Fibroblast of skin of abdomen (primary cell): ENCODE measurements at places on chromosomes 12 and 14.

GRCh38 chr12:70646850-70647249 lies 9.6 kb upstream of the PTPRB start:
- peak; percentile 90 for DNase-seq

DNA sequence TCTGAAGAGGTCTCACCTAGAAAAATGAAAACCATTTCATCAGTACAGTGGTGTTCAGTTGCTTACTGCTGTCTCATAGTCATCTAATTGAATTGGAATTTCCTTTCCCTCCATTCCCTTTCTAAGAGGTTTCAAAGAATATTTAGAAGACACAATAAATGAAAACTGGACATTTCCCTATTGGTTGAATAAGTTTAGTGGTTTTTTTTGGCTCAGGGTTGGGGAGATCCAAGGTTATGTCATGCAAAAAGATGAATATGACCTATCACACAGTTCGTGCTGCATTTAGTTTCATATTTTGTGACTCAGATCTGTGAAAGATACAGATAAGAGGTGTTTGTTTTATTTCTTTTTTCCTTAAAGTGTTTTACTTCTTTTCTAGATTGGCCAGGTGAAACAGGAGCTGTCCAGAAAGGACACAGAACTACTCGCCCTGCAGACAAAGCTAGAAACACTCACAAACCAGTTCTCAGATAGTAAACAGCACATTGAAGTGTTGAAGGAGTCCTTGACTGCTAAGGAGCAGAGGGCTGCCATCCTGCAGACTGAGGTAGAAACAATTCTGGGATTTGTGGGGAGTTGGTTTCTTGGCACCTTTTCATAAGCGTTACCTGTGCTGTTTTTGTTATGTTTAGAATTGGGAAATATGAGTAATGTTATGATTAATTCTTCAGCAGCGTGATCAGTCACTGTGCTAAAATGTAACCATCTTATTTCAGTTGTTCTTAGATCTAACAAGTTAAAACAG lies 124.6 kb downstream of the ERC1 start:
- DNase-seq, result peak; percentile 76

DNA sequence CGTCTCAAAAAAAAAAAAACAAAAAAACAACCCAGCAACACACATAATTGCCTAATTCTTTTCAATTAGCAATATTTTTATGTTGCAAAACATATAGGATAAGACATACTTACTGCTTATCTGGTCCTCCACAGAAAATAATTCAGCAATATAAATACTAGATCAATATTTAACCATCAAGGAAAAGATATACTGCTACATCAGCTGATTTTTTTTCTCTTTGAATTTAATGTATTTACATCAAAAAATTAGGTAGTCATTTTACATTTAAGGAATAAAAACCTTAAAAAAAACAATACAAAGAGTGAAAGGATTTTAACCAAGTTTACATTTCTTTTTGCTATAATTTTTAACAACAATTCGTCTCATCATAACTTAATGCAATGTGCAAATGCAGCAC lies 28.1 kb downstream of the SPTSSA start:
- no peak for DNase-seq

DNA sequence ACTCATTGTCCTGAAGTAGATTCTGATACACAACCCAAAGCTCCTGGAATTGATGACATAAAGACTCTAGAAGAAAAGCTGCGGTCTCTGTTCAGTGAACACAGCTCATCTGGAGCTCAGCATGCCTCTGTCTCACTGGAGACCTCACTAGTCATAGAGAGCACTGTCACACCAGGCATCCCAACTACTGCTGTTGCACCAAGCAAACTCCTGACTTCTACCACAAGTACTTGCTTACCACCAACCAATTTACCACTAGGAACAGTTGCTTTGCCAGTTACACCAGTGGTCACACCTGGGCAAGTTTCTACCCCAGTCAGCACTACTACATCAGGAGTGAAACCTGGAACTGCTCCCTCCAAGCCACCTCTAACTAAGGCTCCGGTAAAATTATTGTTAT lies 63.8 kb downstream of the RAD52 start:
- DNase-seq, result no peak

- no peak for DNase-seq
These were observed 741.8 kb downstream of the TMEM121 start for GRCh38 chr14:106268013-106268727.

GRCh38 chr12:54616933-54617680 lies 17.6 kb downstream of the LACRT start:
- no peak for DNase-seq

DNA sequence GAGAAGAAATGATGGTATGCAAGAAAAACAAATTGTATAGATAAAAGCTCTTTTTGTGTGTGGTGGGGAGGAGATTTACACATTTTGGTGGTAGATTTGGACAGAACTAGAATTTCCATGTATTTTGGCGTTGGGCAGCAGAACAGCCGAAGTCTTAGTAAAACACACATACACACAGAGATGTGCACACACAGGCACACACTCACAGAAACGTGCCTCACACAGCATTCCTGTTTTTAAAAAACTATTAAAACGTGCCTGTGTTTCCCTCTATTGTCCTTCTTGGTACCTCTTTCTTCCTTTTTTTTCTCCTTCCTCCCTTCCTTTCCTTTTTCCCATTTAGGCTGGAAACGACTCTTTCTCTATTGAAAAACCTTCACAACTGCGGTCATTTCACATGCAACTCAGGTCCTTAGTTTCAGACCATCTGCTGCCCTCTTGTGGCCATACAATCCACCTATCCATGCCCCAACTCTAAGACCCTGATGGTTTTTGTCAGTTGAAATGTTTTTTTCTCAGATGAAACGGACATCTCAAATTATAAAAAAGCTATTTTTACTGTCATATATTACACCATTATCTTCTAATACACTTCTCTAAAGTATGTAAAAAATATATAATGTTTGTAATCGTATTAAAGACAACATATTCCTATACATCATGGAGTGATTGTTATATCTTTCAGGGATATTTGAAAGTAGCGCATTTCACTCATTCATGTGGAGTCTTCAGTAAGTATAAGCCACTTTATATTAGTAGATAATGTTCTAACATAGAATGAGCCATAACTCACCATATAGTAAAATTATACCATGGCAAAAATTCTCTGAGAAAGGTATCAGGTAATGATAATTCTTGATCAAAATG lies 386.7 kb upstream of the NOVA1 start:
- DNase-seq, result peak; percentile 59

DNA sequence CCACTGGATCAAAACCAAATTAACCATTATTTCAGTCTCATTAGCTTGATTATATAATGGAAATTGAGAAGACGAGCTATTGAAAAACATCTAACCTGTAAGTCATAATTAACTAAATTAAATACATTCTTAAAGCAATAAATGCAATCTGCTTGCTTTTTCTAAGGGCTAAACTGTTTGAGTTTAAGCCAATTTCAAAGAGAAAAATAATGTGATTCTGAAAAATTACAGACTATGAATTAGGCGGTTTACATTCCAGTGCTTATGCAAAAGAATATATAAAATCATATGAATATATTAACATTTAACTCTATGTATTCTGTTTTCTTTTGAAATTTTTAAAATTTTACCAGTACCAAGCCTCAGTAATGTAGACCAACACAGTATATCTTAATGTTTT lies 1349.4 kb downstream of the FSCB start:
- DNase-seq, result no peak

- DNase-seq, result no peak
These were observed 186.3 kb upstream of the CLEC14A start for GRCh38 chr14:38442208-38442607.

- peak; percentile 85 for DNase-seq
These were observed 22.4 kb downstream of the MAPK1IP1L start for GRCh38 chr14:55073856-55074255.

- DNase-seq, result no peak
These were observed 84.3 kb downstream of the EGLN3 start for GRCh38 chr14:33866425-33867088.

DNA sequence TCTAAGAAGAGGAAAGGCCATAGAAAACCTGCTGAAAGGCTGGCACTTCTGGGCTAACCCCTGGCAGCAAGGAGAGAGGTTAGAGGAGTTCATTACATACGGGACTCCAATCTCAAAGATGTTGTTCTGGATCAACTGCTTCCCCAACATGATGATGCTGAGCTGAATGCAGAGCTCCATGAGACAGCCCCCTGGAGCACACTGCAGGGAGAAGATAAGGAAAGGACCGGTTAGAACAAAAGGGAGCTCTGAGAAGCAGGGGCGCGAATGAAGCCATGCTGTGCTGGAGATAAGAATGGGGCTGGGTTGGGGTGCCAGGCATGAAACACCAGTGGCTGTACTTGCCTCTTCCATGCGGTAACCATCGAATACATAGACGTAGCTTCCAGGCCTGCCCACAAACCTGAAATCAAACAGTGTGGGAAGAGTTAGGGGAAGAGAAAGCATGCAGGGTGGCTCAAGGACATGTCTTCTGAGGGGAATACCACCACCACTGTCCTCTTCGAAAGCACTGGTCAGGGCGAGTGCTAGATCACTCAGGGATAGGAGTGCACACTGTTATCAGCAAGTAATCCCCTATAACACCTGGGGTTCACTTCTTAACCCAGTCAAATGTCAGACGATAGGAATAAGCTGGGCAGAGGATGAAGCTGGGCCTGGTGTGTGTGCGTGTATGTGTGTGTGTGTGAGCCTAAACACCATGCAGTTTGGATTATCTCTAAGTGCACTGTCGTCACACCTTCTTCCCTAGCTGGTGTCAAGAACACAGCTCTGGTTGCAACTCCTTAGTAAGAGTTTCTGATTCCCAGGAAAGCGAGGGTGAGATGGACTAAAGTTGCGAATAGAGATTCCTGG lies 180.9 kb downstream of the NTF3 start:
- DNase-seq, result no peak

- DNase-seq, result no peak
These were observed 140.7 kb upstream of the PWP1 start for GRCh38 chr12:107544937-107545336.

DNA sequence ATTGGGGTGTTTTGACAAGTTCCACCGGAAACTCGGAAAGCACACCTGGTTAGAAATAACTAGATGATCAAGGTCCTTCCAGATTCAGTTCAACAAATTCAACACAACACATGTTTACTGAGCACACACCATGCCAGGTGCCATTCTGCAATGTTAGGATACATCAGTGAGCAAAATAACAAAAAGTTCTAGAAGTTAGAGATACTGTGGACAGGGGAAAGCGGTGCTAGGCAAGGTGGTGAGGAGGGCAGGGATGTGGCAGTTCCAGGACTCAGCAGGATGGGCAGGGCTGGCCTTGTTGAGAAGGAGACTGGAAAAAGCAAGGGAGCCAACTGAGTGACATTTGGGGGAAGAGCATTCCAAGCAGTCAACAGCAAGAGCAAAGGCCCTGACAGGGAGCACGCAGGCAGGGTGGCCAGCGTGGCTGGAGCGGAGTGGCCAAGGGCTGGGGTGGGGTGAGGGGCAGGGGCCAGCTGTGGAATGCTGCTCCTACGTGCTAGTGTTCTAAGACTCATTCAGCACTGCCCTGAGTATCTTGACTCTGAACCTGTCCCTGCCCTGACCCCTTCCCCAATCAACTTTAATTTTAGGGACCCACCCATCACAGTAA lies 19.4 kb upstream of the FAIM2 start:
- DNase-seq, result no peak

GRCh38 chr12:28709986-28710685 lies 438.9 kb upstream of the FAR2 start:
- DNase-seq, result peak; percentile 26

DNA sequence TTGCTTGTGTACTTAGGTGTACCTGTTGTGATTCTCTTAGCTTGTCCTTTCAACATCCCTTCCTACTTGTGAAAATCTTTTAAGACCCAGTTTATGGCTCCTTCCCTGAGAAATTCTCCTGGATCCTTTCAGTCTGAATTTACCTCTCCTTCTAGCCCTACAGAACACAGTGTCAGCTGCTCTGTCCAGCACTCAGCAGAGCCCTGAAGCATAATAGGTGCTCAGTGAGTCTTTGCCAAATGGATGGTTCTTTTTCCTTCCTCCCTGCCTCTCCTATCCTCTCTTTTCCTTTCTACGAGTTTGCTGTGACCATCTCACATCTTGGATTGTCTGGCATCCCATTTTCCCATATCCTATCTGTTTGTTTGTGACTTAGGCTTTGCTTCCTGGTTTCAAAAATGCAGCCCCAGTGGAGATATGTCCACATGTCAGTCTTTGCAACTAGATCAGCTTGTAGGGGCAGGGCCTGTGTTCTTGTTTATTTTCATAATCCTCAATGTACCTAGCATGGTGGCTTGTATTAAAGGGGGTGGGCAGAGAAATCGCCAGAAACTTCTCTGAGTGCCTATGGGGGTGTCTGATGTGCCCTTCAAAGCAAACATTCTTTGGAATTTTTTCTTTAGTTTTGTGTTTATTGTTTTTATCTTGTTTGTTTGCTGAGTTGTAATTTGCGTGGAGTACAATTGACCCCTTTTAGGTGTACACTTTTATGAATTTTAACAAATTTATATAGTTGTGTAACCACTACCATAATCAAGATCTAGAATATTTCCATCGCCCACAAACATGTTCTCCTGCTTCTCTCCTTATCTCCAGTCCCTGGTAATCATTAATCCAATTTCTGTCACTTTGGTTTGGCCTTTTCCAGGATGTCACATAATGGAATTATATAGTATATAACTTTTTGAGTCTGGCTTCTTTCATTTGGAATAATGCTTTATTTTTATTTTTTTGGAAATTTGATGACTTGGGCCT lies 62.8 kb downstream of the SMOC1 start:
- no peak for DNase-seq

DNA sequence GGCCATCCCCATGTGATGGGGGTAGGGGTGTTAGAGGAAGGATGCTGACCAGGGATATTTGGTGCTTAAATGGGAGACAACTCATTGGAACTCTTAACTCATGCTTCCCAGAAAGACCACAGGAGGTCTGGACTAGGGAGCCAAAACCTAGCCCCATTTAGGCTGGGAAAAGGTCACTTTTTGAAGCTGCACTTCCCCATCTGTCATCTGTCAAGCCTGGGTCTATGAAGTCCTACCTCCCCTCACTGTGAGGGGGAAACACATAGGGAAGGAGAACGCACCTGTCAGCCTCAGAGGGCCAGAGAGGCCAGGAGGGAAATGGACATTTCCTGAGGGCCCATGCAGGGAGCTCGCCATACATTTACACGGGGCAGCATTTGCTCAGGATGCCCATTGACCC lies 321.0 kb downstream of the BCL11B start:
- no peak for DNase-seq

DNA sequence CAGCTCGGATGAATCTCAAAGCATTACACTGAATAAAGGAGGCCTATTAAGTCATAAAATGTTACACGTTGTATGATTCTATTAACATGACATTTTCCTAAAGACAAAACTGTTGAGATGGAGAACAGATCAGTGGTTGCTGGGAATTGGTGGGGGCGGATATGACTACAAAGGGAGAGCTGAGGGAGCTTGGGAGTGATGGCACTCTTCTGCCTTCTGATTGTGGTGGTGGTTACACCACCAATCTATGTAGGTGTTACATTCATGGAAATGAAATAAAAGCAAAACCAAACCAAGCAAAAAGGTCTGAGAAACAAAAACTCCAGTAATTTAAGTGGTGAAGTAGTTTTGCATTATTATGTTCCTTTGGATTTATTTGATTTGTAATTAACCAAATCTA lies 16.4 kb upstream of the EVL start:
- no peak for DNase-seq
